Activated CD8-positive, alpha-beta T cell treated with anti-CD3 and anti-CD28 coated beads, Interleukin-2, amount 10 ng/mL, durations not matched to agents 7 days and 5 days (primary cell): ENCODE measurements at places on chromosomes 1 and 21. TPM values are rescaled to one million over a fixed set of nuclear protein-coding genes. Genes with fewer than 3 reads are reported as not detected.

Gene MMP23B
- 2.0 TPM for total RNA-seq

Gene ATP1A4
- not detected for total RNA-seq

Gene HFM1
- total RNA-seq = not detected

DNA sequence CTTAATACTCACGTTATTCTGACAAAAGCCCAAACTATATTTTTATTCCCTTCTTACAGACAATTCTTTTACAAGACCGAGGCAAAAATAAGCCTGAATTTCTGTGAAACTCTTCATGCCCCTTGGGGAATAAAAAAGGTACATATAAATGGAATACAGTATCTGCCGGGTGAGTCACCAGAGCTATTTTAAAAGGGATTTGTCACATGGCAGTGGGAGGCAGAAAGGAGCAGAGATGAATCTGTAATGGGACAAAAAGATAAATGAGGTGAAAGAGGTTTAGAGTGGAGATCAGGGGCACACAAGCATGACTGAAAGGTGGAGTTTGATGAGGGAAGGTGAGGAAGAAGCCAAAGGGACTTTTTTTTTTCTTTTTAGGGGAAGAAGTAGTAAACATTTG is 8.8 kb downstream of the XCL1 start:
- DNase-seq = no peak
- H3K27ac ChIP-seq = no peak overlapping the region

GRCh38 chr1:236623371-236624166 is 19.3 kb upstream of the HEATR1 start:
- no peak overlapping the region for H3K27ac ChIP-seq
- no peaks in the 10 kb centered on the region for H3K36me3 ChIP-seq
- no peak for DNase-seq
- H3K27me3 ChIP-seq = peaks cover 34% of the 10 kb centered on the region
- no peak overlapping the region for H3K4me3 ChIP-seq
- H3K4me1 ChIP-seq = no peaks in the 10 kb centered on the region

GRCh38 chr1:217917281-217917887 is 286.2 kb downstream of the SPATA17 start:
- no peaks in the 10 kb centered on the region for H3K27me3 ChIP-seq
- no peak overlapping the region for H3K27ac ChIP-seq
- no peaks in the 10 kb centered on the region for H3K36me3 ChIP-seq
- H3K4me1 ChIP-seq = no peaks in the 10 kb centered on the region
- no peak for DNase-seq
